Astrocyte of the cerebellum (primary cell): ENCODE measurements at places on chromosomes 12 and 14.

DNA sequence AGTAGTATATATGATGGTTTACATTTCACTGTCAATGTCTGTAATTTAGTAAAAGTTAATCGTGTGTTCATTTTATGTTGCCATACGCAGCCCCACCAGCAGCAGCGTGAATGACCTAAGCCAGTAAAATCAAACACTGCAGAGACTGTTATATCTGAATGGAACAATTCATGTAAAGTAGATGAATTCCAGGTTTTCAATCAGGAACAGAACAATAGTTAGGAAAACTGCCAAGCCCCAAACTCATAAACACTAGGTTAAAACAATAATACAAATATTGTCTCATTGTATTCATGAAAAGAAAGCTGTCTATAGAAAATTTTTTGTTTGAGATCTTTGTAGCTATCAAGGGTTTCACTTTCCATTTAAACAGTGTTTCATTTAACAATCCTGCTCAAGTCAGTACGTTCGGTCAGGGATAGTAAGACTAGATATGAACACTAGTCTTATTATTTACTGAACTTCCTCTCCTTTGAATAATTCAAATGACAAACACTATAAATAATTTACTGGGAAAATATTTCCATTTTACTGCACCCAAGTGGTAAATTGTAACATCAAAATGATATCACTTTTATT is 256.8 kb upstream of the FLRT2 start:
- no peak for DNase-seq

DNA sequence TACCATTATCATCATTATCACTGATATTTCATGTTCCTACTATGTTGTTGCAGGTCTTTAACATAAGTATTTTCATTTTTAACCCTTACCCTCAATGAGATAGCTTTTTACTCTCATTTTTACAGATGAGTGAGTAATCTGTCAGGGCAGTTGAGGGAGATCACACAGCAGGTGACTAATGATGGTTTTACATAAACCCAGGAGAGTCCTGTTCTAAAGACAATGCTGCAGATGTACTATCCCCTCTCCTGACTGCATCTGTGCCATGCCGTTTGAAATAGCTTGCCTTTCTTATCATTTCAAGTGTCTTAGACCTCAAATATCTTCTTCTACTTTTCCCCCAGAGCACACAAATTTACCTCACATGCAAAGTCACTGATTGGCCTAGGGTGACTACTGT is 1552.1 kb upstream of the SEL1L start:
- DNase-seq = no peak

DNA sequence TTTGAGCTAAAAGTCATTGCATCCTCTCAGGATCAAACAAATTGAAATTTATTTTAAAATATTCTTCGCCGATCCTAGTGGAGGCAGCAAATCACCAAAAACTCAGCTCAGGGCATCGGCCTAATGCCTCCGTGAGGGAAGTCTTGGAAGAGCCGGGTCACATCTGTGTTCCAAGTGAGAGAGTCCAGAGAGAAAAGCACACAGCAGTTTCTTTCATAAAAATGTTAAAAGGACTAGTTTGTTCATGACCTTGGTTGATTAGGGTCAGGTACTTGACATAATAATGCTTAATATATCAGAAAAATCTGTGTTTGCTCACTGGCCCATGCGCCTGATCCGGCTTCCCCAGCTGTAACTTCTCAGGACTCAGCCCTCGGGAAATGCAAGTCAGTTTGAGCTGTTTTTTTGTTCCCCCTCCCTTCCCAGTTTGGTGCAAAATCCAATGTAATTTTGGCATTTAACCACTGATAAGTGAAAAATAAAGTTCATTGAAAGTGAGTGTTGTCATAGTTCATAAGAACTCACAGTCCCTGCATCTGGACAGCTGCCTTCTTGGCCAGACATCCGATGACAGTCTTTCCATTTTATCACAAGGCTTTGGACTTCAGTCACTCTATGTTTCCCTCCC is 161.7 kb downstream of the CAND1 start:
- DNase-seq = no peak

GRCh38 chr14:54606631-54607133 is 39.8 kb downstream of the SAMD4A start:
- DNase-seq = peak; percentile 84

DNA sequence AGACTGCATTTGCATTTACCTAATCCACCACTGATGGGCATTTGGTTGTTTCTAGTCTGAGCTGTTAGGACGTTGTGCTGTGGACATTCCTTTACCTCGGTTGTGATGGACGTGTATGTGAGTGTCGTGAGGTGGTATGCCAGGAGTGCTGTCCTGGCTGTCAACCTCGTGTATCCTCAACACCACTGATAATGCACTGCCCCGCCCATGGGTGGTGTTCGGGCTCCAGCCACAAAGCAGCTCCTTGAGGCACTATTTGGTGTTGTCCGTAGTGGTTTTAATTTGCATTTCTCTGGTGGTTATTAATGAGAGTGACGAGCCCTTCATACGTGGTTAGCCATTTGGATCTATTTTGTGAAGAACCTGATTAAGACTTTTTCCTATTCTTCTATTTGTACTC is 87.6 kb downstream of the PPP2R5C start:
- DNase-seq = no peak

- no peak for DNase-seq
These were observed 208.5 kb downstream of the MDGA2 start for GRCh38 chr14:47466916-47467315.

GRCh38 chr14:25436906-25437305 is 387.0 kb upstream of the STXBP6 start:
- no peak for DNase-seq

DNA sequence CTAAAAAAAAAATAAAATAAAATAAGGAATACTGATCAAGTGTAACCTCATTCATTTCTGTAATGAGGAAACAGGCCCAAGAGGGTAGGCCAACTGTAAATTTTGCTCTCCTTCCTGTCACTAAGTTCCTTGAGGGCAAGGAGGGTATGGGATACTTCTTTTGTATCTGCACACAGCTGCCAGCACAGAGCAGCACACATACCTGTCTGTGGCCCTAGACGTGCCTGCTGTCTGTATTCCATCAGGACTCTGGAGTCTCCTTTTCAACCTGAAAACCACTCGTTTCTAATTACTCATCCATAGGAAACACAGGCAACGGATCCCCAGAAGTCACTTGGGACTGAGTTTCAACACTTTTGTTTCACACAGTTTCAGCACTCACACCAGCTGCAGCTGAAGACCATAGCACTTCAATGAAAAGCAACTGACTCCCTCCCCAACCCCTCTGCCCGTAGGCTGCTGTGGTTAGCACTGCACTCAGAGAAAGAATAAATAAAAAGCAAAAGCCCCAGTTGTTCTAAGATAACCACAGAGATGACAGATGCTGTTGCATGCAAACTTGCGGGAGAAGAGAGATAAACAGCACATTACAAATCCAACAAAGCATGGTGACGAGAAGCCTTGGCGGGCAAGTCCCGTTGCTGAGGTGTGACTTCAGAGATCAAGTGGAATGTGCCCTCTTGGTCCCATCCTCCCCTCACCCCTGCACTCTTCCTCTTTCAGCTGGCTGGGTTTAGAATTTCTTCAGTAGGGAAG is 24.9 kb downstream of the CRACR2A start:
- no peak for DNase-seq

DNA sequence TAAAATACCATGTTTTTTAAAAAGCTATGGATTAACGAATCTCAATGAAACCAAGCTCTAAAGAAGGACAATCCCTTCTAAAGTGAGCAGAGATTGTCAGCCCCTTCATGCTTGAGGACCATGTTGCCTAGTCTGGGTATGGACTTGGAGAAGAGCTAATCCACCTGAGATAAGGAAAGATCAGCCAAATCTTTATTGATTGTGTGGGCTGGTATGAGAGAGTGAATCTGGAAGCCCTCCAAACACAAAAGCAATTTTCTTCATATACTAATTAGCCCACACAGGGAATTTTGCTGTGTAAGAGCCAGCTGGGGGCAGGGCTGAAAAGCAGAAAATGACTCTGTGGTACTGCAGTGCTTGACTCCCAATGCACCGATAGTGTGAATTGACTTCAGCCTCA is 47.4 kb upstream of the DICER1 start:
- no peak for DNase-seq

- no peak for DNase-seq
These were observed 6.6 kb downstream of the RTN1 start for GRCh38 chr14:59863806-59864525.

DNA sequence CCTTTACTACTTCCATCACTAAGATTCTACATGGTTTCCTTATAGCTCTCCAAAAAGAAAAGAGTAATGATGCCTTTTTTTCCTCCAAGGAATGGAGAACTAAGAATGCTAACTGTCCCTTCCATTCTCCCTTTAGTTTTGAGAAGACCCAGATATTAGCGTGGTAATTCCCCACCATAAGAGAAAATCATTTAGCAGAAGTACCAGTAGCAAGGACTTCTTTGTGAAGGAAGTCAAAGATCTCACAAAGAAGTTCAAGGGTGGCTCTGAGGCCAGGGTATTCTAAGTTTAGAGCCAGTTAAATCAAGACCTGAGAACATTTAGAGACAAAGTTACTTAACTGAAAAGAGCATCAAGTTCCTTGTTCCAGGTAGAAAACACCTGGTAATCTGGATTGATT is 7.3 kb downstream of the USP15 start:
- DNase-seq = no peak

- DNase-seq = no peak
These were observed 74.1 kb downstream of the PLXNC1 start for GRCh38 chr12:94222351-94223084.

DNA sequence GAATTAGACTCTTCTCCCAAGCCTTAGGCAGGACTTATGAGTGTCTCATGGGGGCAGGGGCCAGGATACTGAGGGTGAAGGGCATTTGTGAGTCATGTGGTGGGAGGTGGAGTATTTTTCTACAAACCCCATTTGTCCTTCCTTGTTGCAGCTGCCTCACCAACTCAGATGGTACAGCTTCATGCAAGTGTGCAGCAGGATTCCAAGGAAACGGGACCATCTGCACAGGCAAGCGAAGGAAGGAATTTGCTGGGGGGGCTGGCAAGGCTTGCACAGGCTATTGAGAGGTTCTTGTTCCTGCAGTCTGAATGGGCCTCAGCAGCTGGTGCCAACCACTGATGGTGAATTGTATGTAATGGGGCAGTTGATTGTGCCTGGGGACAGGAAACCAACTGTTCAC is 125.1 kb downstream of the STAB2 start:
- no peak for DNase-seq
